Fibroblast of skin of abdomen (primary cell): ENCODE measurements at places on chromosomes 6 and 20.

- DNase-seq: no peak
These were observed 86.1 kb downstream of the FAM83B start for GRCh38 chr6:54932622-54933021.

DNA sequence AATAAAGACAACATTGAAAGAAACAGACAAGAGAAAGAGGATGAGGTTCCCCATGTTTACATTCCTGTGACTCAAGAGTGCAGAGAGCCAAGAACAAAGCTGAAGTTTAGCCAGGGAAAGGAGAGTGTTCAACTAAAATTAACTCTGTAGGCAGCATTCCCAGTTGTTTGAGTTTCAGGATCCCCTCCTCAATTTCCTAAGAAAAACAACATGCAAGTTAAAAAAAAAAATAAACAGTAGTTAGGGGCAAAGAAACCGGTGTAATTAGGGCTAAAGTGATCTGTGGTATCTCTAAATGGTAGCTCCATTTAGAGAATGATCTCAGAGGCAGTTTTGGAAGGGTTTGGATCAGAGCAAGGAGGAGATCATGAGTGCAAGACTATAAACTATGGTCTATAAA is 30.9 kb upstream of the RAB23 start:
- DNase-seq: peak; percentile 51

GRCh38 chr6:155881826-155882526 is 426.3 kb upstream of the NOX3 start:
- no peak for DNase-seq

- DNase-seq: no peak
These were observed 215.6 kb upstream of the CHD6 start for GRCh38 chr20:41833739-41834138.

- no peak for DNase-seq
These were observed 14.8 kb upstream of the BTN3A2 start for GRCh38 chr6:26349964-26350857.

GRCh38 chr6:146851837-146852236 is 253.1 kb downstream of the ADGB start:
- peak; percentile 94 for DNase-seq

DNA sequence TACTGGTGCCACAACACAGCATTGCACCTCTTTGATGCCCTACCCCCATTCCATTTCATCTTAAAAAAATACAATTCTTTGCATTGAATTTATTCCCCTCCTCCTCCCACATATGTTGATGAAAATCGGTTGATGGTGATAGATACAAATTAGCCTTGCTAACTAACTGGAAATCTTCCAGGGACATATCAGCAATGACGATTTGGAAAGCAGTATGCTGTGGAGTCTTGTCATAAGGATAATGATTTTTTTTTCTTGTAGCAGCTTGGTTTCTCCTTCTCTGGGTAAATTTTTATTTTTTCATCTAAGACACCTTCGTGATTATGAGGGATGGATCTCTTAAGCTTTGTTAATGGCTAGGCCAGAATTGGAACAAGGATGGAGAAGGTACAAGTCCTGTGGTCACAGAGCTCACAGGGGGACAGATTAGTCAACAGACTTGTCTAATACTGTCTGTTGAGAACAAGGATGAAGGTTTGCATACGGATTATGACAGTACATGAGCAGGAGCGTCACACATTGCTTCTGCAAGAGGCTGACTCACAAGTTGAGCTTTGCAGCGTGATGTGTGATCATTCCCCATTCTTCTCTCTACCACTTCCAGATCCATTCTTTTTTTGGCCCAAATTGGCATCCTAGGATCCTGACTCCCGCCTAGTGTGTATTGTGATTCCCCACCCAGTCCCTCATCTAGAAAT is 233.1 kb upstream of the FERMT1 start:
- DNase-seq: no peak

GRCh38 chr20:52926505-52926904 is 45.7 kb upstream of the TSHZ2 start:
- DNase-seq: no peak

GRCh38 chr20:23225407-23226060 is 125.1 kb upstream of the NXT1 start:
- peak; percentile 45 for DNase-seq

- DNase-seq: no peak
These were observed 12.9 kb downstream of the RPS6KA2 start for GRCh38 chr6:166614171-166614583.

GRCh38 chr20:2911200-2911599 is 37.9 kb downstream of the PTPRA start:
- DNase-seq: no peak

DNA sequence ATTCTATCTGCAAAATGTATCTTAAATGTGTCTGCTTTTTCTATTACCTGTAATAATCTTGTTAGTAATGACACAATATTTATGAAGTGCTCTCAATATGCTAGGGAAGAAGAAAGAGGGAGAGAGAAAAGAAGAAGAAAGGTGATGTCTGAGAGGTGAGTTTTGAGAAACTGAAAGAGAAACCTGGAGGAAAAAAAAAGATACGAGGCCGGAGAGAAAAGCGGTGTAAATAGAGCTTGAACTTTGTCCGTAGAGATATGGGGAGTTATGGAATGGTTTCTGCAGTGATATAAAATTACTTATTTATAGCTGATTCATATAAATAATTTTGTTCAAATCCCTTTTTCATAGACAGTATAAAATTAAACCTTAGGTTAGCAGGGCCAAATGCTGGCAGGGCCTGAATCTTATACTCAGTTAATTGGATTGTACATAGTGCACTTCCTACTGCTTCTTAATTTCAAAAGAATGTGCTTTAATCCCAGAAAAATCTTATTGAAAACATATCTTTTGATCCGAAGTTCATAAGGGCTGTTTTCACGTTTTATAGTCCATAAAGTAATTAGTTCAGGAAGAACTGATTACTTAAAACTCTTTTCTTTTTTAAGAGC is 43.0 kb downstream of the MYB start:
- no peak for DNase-seq

- DNase-seq: no peak
These were observed 212.2 kb downstream of the UST start for GRCh38 chr6:148959008-148959407.

GRCh38 chr6:32622545-32623401 is 14.4 kb upstream of the HLA-DQA1 start:
- peak; percentile 32 for DNase-seq

- no peak for DNase-seq
These were observed 81.3 kb downstream of the RPP40 start for GRCh38 chr6:4922488-4923037.

- no peak for DNase-seq
These were observed 199.2 kb upstream of the PMEPA1 start for GRCh38 chr20:57908704-57909630.

GRCh38 chr6:1593958-1594314 is 15.8 kb upstream of the FOXC1 start:
- no peak for DNase-seq

GRCh38 chr6:42280966-42281533 is 63.4 kb upstream of the MRPS10 start:
- no peak for DNase-seq

- no peak for DNase-seq
These were observed 1.8 kb upstream of the JPH2 start for GRCh38 chr20:44188752-44189151.

- peak; percentile 47 for DNase-seq
These were observed 27.8 kb upstream of the SMIM28 start for GRCh38 chr6:138349891-138350290.

DNA sequence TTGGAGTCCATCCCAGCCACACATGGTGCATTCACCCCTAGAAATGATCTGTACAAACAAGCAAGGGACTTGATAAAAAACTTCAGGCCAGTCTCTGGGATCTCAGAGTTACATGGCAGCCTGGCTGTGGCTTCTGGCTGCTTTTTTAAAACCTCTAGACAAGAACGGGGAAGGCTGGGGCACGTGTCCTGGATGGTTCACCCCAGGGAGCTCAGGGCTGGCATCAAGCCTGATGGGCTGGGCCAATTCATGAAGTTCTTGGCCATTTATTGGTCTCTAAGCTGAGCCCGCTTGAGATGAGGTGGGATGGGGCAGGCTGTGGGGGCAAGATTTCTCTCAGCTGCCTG is 10.4 kb upstream of the ZFAND3 start:
- DNase-seq: no peak

DNA sequence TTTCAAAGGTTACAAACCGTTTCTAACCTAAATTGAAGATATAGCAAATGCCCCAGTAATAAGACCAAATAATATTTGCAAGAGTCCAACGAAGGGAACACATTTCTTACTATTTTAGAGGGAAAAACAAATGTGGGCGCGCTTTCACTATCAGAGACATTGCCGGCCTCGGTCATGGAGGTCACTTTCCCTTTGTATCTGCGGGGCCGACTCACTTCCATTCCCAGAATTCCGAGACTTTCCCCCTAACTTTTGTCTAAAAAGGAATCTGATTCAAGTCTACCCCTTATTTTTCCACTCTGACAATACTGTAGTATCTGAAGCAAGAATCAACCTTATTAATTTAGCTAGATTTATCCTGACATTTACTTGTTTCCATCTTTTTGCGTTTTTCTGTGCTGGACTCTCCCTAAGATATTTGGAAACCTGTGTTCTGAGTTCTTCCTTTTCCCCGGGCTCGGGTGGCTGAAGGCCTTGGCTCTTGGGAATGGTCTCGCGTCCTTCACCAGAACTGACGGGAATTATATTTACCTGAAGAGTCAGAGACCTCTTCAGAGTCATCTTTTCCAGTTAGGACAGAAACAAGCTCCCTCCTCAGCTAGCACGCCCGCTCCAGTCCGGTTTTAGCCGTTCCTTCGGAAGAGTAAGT is 71.8 kb upstream of the ZNF184 start:
- DNase-seq: no peak

DNA sequence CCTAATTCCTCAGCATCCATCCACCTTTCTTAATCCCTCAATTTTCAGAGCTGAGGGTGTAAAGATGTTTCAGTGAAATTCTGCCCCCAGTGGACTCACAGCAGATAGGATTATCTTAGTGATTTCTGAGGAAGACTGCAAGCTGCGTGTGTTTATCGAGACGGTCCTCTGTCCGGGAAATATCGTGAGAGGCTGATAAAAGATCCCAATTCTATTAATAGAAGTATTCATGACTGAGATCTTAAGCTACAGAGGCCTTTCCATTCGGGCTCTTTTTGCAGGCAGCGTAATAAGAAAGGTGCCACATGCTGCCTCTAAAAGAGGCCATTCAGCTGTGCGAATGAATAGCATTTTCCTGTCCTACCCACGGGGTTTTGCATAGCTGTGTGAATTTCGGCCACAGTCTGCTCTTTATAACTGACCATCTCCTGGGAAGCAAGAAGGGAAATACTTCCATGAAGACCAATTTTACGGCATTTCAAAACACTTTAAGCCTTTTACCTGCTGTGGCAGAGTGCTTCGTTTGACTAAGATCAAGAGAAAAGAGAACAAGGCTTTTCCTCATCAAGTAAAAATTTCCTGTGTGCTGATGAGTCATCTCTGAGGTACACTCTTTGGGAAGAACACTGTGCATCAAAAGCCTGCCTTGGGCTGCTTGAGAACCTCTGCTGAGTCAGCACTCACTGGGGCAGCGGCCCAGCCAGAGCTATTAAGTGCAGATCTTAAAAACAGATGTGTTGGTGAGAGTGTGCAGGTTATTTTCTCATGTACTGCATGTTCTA is 208.8 kb downstream of the ARHGAP18 start:
- peak; percentile 96 for DNase-seq

DNA sequence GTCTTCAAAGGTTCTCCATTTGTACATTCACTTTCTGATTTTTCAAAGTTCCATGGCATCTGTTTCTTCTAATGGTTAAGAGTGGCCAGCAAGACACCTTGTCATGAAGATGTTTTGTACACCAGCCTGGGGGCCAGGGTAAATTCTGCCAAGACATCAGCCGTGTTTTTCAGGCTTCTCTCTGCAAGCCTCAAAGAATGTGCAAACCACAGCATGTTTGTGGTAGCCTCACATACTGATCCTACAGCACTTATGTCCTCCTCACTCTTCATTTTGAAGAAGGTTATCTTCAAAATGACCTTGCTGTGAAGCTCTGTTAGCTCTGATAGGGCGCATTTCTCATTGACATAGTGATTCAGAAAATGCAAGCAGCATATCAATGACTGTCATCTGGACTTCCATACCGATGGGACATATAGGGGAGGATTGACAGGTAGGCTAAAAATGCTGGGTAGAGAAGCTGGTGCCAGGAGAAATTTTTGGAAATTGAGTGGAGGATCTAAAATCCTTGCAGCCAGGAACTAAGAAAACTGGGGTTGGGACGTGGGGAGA is 59.3 kb upstream of the SPTLC3 start:
- peak; percentile 37 for DNase-seq

- DNase-seq: no peak
These were observed 2.4 kb downstream of the PNPLA1 start for GRCh38 chr6:36272234-36272633.

DNA sequence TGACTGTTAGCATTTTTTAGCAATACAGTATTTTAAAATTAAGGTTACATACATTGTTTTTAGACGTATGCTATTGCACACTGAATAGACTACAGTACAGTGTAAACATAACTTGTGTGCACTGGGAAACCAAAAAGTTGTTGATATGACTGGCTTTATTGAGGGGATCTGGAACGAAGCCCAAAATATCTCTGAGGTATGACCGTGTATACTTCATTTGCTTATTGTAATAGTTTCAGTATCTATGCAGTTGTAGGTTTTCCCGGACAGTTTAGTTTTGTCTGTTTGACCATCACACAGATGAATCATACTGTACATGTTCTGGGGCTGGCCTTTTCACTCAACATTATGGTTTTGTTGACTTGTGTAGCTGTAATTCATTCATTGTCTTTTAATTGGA is 6.9 kb upstream of the ZBTB12 start:
- DNase-seq: peak; percentile 39

- no peak for DNase-seq
These were observed 93.2 kb downstream of the JARID2 start for GRCh38 chr6:15339081-15339480.

DNA sequence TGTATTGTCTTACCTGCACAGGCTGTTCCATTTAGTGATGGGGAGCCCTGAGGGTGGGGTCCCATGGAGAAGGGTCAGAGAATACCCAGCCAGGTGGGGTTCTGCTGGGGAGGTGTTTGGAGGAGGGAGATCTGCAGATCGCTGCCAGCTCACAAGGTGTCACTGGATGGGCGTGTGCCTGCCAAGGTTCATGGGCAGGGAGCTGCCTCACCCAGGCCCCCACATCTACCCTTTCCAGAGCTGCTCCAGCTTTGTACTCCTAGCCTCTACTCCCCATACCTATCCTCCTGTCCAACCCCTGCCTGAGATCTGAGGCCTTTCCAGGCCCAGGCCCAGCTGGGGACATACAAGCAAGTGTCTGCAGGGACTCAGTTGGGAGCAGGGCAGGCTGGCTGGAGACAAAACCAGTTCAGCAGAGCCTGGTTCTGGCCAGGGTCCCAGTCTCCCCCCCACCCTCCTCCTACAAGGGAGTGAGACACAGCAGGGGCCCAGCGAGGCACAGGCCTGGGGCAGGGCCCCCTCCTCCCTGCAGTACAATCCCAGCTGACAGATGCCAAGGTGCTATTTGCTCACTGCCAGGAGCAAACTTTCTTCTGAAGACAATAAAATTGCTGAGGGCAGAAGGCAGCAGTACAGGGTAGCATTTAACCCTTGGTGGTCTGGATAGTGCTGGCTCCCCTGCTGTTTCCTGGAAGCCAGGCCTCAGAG is 19.7 kb downstream of the SPDEF start:
- DNase-seq: no peak

DNA sequence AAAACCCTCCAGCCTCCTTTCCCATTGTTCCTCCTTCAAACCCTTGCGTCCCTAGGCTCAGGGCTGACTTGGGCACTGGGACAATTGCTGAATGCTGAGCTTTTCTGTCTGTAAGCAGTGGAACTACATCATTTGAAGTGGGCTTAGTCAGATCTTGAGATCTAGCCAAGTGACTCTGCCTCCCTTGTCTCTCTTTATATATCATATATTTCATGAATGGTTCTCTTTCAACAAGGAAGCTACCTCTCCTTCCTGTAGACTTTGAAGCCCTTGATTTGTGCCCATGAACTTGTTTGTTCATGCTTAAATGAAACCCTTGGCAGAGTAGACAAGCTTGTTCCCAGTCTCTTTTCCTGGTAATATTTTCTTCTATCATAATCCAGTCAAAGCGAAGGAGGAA is 60.0 kb upstream of the KIF13A start:
- DNase-seq: peak; percentile 64
